Lower lobe of right lung (tissue), 2 donors: ENCODE measurements at places on chromosomes 6 and 20. TPM values are rescaled to one million over a fixed set of nuclear protein-coding genes. Genes with fewer than 3 reads are reported as not detected.

The RSPH9 gene
- 2.6 TPM for total RNA-seq

The LY6G6C gene
- total RNA-seq, result not detected

The CAP2 gene
- total RNA-seq, result 4.7 TPM

The SLCO4A1 gene
- 72.4 TPM for total RNA-seq

The IRF4 gene
- 6.0 TPM for total RNA-seq

The HLA-DRA gene
- total RNA-seq, result 2,056 TPM

The RAD21L1 gene
- total RNA-seq, result not detected

The TOX2 gene
- total RNA-seq, result 16.3 TPM

The LY6G6F gene
- total RNA-seq, result 0.97 TPM

DNA sequence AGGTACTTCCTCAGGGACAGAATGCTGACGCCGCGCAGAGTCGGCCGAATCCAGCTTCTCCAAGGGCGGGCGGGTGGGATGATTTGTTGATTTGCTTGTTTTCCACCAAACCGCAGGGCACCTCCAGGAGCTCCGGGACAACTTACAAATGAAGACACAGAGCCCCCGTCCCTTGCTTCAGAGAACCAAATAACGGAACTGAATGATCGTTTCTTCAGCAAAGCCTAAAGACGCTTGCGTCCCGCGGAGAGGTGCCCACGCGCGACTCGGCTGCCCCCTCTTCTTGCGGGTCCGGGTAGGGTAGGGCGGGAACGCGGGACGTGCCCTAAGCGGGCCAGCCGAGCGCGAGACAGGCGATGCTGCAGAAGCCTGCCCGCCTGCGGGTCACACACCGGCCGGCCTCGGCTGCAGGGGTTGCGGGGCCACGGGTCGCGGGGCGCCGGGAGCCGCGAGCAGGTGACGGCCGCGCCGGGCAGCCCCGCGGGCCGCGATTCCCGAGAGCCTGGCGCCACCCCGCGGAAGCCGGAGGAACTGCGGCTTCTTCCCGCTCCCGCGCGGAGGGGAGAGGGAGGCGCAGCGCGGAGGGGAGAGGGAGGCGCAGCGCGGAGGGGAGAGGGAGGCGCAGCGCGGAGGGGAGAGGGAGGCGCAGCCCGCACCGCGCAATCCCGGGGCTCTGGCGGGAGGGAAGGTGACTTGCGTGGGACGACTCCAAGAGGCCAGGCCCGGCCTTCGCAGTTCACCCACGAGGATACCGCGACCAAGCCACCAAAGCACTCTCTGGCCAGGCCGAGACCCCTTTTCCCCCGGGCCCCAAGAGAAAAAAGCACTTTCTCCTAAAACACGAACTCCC lies 7.7 kb upstream of the FOXF2 start:
- no peaks in the 10 kb centered on the region for H3K36me3 ChIP-seq
- peak overlapping the region; percentile 78 for H3K27ac ChIP-seq
- peak overlapping the region; percentile 49 for H3K4me3 ChIP-seq
- no peak for DNase-seq

DNA sequence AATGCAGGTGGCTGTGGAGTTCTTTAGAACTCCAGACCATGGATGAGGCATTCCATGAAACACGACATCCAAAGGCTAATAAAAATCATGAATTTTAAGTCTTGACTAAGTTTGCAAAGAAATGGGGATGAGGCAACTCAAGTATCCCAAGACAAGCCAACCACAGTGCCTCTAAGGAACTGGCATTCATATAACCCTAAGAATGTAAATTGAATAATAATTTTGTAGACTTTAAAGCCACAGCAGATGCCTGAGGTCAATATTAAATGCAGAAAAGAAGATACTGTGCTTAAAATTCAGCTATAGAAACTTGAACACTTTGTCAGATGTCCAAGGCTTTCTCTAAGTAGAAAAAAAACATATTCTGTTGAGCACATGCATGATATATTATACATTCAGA lies 54.5 kb downstream of the TFAP2B start:
- H3K36me3 ChIP-seq, result no peaks in the 10 kb centered on the region
- H3K4me3 ChIP-seq, result no peak overlapping the region
- H3K27me3 ChIP-seq, result no peaks in the 10 kb centered on the region
- DNase-seq, result no peak

- H3K27me3 ChIP-seq, result no peaks in the 10 kb centered on the region
- no peaks in the 10 kb centered on the region for H3K4me1 ChIP-seq
- no peak overlapping the region for H3K4me3 ChIP-seq
- H3K36me3 ChIP-seq, result no peaks in the 10 kb centered on the region
- DNase-seq, result no peak
- no peak overlapping the region for H3K27ac ChIP-seq
These were observed 378.8 kb downstream of the QKI start for GRCh38 chr6:163793011-163793983.

DNA sequence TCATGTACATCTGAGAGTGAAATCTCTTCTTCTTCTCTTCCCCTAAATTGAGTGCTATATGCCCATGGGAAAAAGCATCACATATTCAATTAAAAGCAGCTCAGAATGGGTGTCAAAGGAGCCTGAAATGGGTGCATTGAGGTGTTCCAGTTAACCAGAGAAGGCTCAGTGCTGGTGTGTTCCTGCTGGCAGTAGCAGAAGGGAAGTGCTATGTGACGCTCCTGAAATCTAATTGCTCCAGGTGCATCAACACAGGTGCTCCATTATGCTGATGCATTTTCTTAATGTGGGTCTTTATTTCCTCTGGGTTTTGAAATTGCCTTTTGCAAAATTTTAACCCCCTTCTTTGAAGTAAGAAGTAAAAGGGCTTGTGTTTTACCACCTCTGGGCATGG lies 17.9 kb downstream of the SLC22A2 start:
- H3K27me3 ChIP-seq, result no peaks in the 10 kb centered on the region
- no peaks in the 10 kb centered on the region for H3K36me3 ChIP-seq
- no peak overlapping the region for H3K27ac ChIP-seq
- no peaks in the 10 kb centered on the region for H3K4me1 ChIP-seq
- H3K4me3 ChIP-seq, result no peak overlapping the region
- no peak for DNase-seq

DNA sequence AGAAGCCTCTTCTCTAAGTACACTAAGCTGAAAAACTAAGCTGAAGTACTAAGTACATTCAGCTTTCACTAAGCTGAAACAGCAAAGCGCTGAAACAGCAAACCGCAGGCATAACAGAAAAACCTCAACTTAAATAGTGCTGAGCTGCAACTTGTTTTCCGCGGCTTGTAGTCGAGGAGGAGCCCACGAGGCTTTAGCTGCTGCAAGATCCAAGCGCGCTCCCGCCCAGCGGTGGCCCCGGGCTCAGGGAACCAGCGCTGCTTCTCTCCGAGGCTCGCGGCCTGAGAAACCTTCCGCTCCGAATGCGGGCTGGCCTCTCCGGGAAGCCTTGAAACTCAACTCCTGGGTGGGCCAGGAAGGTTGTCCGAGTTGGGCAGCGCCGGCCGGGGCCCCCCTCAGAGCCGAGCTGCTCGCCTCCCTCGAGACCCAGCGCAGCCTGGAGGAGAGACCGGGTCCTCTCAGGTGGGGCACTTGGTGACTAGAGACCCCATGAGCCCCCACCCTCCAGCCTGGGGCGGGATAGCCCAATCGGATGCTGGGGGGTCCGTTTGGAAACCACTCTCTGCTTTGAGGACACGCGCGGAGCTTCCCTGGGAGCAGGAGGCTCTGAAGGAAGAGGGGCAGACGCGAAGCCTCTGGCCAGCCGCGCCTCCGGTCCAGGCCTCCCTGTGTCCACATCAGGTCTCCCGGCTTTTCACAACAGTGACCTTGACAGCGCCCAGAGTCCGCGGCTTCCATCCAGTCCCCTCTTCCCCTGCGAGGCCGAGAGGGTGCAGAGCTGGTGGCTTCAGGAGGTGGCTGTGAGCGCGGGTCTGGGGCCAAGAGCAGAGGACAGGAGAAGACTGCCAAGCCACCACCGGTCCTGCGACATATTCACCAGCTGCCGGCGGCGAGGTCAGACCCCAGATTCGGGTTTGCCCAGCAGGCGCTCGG lies 38.1 kb upstream of the HLA-E start:
- DNase-seq, result peak; percentile 71
- no peak overlapping the region for H3K27ac ChIP-seq
- H3K4me1 ChIP-seq, result peaks cover 30% of the 10 kb centered on the region

DNA sequence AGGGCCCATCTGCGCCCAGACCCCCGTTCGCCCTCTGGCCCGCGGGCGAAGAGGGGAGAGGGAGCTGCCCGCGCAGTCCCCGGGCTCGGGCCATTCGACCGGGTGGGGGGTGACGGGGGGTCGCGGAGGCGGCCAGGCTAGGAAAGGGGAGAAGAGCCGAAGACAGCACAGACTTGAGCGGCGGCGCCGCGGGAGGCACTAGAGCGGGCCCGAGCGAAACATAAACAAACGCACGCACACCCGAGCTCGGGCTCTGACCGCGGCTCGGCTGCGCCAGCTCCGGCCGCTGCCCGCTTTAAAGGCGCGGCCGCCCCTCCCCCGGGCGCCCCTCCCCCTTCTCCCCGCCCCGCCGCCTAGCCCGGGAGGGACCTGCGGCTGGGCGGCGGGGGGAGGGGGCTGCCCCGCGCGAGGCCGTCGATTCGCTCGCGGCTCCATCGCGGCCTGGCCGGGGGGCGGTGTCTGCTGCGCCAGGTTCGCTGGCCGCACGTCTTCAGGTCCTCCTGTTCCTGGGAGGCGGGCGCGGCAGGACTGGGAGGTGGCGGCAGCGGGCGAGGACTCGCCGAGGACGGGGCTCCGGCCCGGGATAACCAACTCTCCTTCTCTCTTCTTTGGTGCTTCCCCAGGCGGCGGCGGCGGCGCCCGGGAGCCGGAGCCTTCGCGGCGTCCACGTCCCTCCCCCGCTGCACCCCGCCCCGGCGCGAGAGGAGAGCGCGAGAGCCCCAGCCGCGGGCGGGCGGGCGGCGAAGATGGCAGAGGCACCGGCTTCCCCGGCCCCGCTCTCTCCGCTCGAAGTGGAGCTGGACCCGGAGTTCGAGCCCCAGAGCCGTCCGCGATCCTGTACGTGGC lies at the start of gene FOXO3:
TSS of gene FOXO3 (plus strand) at position 455 of the 846 bp plus-strand sequence. CDS start at position 747, 292 bp downstream.
- no peaks in the 10 kb centered on the region for H3K27me3 ChIP-seq
- peaks cover 48% of the 10 kb centered on the region for H3K4me1 ChIP-seq
- H3K4me3 ChIP-seq, result peak within 1 kb of the TSS; percentile 79
- peak; percentile 96 for DNase-seq
- H3K27ac ChIP-seq, result peak within 1 kb of the TSS; percentile 100

DNA sequence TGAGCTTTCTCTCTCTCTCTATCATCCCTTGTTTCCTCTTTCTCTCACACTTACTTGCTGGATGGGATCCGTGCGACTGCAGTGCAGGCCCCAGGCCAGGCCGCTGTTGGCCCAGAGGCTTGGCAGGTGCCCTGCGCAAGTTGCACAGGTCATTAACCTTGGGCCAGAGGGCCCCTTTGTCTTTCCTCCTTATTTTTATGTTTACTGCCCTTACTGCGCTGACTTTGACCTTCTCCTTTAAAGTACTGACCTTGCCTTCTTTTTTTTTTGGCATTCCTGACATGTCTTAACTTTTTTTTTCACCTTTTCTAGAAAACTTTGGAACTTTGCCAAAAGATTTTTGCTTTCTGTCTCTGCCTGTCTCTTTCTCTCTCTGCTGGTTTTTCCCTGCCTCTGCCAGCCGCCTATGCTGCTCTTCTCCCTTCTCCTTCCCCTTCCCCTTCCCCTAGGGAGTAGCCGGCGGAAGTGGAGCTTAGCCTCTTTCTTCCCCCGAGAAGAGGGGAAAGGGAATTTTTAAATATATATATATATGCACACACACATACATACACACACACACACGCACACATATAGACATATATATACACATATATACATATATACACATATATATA lies 59.6 kb upstream of the CDH4 start:
- H3K36me3 ChIP-seq, result no peaks in the 10 kb centered on the region
- no peaks in the 10 kb centered on the region for H3K4me1 ChIP-seq
- H3K4me3 ChIP-seq, result no peak overlapping the region

- peaks cover 36% of the 10 kb centered on the region for H3K4me1 ChIP-seq
- H3K27ac ChIP-seq, result no peak overlapping the region
- no peaks in the 10 kb centered on the region for H3K27me3 ChIP-seq
- no peaks in the 10 kb centered on the region for H3K36me3 ChIP-seq
- H3K4me3 ChIP-seq, result no peak overlapping the region
These were observed 12.4 kb downstream of the LAMA4 start for GRCh38 chr6:112241820-112242429.

DNA sequence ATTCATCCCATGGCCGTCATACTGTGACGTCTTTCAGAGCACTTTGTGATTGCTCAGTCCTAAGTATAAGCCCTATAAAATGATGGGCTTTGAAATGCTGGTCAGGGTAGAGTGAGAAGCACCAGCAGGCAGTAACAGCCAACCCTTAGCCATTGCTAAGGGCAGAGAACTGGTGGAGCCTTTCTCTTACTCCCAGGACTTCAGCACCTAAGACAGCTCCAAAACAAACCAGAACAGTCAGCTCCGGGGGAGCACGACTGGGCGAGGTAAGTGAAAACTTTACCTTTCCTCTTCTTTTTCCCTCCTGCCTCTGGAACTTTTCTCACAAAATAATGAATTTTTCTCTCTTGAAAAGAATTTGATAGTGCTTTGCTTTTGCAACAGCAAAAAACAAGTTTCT lies at the start of gene VIP:
TSS of gene VIP (plus strand) at position 104 of the 400 bp plus-strand sequence. CDS start 1,381 bp downstream, outside the sequence.
- no peak within 1 kb of the TSS for H3K27ac ChIP-seq
- no peaks in the 10 kb centered on the region for H3K4me1 ChIP-seq
- H3K27me3 ChIP-seq, result no peaks in the 10 kb centered on the region
- H3K4me3 ChIP-seq, result no peak within 1 kb of the TSS
- no peaks in the 10 kb centered on the region for H3K36me3 ChIP-seq

- no peak overlapping the region for H3K27ac ChIP-seq
- H3K27me3 ChIP-seq, result no peaks in the 10 kb centered on the region
- no peak overlapping the region for H3K4me3 ChIP-seq
- DNase-seq, result no peak
- H3K36me3 ChIP-seq, result no peaks in the 10 kb centered on the region
These were observed 49.7 kb downstream of the BCAS4 start for GRCh38 chr20:50844430-50845100.

DNA sequence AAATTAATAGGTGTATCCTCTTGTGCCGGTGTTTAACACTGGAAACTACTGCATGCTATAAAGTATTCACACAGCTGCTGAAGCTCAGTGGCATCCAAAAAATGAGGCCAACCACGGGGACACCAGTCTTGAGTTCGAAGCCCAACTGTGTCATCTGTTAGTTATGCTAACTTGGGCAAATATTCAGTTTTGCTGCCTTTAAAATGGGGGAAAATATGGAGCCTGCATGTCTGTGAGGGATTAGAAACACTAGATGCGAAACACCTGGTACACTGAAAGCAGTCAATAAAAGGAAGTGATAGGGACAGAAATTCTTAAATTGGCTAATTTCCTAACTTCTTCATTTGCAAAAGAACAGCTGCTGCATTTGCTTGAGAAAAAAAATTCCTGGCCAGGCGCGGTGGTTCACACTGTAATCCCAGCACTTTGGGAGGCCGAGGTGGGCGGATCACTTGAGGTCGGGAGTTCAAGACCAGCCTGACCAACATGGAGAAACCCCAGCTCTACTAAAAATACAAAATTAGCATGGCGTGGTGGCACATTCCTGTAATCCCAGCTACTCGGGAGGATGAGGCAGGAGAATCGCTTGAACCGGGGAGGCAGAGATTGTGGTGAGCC lies 36.6 kb upstream of the MLIP start:
- no peaks in the 10 kb centered on the region for H3K4me1 ChIP-seq
- no peak overlapping the region for H3K27ac ChIP-seq
- no peak overlapping the region for H3K4me3 ChIP-seq
- DNase-seq, result no peak
- no peaks in the 10 kb centered on the region for H3K27me3 ChIP-seq

GRCh38 chr20:17938871-17939619 lies 29.5 kb downstream of the SNX5 start:
- H3K27me3 ChIP-seq, result no peaks in the 10 kb centered on the region
- H3K4me3 ChIP-seq, result no peak overlapping the region
- DNase-seq, result peak; percentile 72
- peaks cover 51% of the 10 kb centered on the region for H3K4me1 ChIP-seq
- peaks cover 38% of the 10 kb centered on the region for H3K36me3 ChIP-seq
- peak overlapping the region; percentile 13 for H3K27ac ChIP-seq
